RWPE2 (cell line): ENCODE measurements at places on chromosomes 4 and X.

DNA sequence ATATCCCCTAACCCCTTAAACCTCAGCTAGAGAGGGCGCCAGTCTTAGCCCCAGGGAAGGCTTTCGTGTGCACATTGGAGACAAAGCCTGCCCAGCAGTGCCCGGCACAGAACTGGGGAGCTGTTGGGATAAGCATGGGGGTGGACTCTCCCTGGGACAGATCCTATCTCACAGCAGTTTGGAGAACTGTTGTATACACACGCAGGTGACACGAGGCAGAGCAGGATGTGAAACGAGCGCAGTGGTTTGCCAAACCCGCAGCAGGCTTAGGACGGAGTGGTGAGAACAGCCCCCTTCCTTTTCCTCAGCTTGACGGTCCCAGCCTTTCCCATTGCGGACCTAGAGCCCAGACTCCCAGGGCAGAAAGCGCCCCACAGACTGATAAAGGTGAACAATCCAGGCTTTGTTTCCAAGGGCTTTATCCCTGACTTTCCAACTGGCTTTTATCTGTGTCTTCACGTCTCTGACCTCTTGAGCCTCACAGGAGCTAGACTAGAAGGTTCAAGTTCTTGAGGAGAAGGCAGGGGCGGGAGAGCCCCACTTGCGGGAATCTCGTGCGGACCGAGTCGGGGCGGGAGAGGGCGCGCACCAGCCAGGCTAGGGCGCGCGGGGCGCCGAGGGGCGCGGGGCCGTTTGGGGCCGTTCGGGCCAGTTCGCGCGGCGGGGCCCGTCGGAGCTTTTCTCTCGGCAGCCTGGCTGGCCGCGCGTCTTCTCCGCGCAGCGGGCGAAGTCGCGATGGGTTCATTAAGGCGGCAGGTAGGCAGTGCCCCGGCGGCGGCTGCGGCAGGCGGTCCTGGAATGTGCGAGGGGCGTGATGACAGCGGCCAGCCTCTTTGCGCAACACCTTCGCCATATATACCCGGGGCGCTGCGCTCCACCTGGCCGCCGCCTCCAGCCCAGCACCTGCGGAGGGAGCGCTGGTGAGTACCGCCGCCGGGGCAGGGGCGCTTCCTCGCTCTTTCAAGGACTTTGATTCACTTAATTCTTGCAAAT, at the start of gene SLC34A2:
Gene SLC34A2 (plus strand): TSS at position 881 of the 993 bp plus-strand sequence. CDS start 6,650 bp downstream, outside the sequence.
- DNase-seq, result no peak

DNA sequence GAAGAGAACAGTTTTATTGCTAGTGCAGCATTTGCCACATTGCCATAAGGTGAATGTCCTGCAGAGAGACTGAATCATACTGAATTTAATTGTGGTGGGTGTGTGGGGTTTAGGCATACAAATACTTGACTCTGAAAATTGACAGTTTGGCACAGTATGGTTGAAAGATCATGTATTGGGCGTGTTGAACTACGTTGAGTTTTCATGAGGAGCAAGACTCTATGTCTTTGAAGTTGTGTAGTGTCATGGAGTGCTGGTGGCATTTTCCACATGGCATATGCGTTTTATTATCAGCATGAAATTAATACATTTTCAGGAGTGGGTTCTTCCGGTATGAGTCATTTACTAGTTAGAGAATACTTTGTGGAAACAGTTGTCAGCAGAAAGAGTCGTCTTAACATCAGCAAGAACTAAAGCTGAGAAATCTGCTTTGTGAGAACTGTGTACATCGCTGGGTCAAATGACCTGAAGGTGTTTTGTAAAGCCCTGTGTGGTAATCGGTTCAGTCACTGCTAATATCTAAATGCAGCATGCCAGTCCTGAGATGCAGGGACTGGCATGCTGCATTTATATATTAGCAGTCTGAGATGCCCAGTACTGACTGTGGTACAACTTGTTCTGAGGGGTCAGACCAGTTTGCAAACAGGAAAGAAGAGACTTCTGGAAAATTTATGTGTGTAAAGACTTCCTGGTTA, 50.3 kb downstream of the ARHGAP10 start:
- no peak for DNase-seq

GRCh38 chr4:152554742-152555141, 18.9 kb upstream of the FBXW7 start:
- no peak for DNase-seq

DNA sequence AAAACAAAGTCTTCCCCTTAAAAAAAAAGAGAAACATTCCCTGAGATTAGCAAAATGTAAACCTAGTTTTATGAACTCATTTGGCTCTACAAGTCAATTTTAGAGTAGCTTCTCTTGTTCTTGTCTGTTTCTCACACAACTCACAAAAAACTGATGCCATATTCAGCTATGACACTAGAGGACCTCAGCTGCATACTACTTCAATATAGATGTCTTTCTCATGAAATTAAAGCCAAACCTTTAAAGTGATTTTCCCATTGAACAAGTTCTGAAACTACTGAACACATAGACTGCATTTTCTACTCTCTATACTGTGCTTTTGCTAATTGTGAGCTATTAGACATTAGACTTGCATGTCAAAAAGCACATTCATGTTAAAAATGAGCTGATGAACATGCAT, 49.8 kb downstream of the TBCK start:
- DNase-seq, result no peak

DNA sequence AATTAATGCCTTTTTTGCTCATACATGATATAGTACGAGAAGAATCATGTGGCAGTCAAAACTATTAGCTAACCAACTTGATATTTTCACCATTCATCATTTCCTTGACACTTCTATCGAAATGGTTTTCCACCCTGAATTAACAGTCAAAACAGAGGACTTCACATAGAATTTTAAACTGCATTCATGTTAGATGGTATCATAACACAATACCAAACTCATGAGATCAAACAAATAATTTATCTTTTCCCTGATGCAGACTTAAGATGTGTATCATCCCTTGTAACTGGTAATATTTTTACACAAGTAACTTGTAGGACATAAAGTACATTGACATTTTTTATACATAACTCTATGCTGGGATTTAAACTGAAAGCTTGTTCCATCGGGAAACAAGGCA, 18.2 kb upstream of the ANTXR2 start:
- no peak for DNase-seq

DNA sequence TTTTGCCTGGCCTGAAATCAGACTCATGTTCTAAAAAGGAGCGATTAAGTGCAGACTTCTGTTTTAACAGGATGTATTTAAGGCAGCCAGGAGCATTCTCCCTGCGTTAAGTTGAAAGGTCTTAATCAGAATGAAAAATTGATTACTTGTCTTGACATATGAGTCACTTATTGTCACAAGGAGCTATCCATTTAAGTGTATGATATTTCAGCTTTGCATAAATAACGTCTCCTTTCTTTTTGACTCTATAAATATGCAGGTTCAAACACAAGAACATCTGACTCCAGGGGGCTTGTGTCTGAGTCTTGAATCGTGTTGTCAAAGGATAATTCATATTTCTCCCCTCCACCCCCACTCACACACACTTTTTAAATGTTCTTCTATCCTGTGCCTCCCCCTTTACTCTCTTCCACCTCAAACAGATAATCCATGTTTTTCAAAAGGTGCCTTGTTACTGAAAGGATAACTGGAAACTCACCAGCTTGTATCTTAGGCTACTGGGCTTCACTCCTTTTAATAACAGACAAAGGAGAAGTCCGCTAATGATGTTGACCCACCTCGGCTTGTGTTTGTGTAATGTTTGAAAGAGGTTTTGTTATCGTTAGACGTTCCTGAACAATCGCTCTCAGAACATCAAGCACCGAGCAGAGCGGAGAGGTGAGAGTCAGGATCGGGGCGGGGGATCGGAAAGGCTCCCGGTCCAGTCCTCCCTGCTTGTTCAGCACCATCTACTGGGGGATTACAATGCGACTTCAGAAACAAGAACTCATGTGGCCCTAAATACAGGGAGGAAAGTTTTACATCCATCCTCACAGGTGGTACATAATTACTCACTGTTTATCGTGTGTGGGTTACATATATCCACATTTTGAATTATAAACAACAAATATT, 107.5 kb upstream of the RPL34 start:
- DNase-seq, result peak; percentile 53

GRCh38 chr4:7156761-7157488, 35.4 kb upstream of the SORCS2 start:
- DNase-seq, result peak; percentile 42

- DNase-seq, result no peak
These were observed 68.3 kb upstream of the DDX3X start for GRCh38 chrX:41265615-41266014.

DNA sequence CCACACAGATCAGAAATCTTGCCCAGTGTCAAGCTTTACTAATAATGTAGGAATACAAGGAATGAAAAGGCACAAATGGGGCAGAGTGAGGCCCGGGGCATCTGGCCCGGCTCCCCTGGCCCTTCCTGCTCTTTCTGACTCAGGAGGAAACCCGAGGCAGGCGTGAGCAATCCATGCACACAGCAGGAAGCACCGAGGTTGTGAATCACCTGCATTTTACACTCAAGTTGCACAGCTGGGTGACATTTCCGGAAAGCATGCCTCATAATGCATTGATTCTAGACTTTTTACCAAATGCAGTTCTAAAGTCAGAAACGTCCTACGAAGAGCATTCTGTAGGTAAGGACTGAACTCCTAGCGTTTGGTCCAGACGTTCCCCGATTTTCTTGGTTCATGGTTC, 38.9 kb downstream of the PRIMPOL start:
- peak; percentile 93 for DNase-seq

GRCh38 chr4:26420438-26420837, 69.8 kb downstream of the CCKAR start:
- DNase-seq, result no peak

DNA sequence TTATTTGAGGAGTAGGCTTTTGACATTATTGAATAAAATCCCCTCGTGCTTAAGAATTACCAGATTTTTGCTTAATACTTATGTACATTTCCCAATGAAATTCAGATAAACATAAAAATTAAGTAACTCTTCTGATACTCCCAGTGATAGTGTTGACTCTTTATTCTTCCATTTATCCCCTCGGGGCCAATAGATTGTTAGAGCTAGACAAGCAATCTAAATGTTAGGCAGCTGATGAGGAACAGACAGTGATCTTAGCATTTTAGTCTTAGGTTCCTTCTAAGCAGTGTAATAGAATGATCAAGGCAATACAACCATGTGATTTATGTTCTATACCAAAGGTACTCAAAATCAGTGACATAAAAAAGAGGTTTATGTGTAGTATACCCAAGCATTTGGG, 68.7 kb downstream of the USP9X start:
- no peak for DNase-seq

DNA sequence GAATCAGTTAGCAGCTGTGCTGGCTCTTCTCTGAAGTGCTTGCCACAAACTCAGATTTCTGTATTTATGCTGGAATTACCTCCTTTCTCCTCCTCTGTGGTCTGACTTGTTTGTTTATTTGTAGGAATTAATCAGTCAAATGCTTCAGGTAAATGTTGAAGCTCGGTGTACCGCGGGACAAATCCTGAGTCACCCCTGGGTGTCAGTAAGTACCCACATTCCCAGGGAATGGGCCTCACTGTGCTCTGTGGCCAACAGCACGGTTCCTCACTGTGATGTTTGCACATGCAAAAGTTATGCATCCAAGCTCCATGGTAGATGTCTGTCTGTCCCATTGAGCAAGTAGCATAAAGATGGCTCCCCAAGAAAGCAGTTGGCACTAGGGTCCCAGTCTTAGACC, 169.9 kb downstream of the DCLK2 start:
- DNase-seq, result no peak

DNA sequence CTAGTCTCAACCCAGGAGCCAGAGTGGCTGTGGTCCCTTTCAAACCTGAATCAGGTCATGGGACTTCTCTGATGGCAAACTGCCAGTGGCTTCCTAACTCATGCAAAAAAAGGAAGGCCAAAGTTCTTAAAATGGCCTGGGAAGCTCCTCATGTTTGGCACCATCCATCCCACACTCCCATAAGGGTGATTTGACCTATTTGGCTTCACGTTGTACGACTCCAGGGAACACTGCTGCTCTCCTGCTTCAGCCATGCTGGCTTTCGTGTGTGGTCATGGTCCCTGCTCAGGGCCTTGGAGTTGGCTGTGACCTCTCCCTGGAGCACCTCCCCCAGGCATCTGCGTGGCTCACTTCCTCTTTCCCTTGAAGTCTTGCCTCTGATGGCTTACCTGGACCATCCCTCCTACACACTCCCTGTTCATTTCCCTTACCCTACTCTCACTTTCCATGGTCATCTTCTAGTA, 12.8 kb upstream of the TMSB4X start:
- no peak for DNase-seq

DNA sequence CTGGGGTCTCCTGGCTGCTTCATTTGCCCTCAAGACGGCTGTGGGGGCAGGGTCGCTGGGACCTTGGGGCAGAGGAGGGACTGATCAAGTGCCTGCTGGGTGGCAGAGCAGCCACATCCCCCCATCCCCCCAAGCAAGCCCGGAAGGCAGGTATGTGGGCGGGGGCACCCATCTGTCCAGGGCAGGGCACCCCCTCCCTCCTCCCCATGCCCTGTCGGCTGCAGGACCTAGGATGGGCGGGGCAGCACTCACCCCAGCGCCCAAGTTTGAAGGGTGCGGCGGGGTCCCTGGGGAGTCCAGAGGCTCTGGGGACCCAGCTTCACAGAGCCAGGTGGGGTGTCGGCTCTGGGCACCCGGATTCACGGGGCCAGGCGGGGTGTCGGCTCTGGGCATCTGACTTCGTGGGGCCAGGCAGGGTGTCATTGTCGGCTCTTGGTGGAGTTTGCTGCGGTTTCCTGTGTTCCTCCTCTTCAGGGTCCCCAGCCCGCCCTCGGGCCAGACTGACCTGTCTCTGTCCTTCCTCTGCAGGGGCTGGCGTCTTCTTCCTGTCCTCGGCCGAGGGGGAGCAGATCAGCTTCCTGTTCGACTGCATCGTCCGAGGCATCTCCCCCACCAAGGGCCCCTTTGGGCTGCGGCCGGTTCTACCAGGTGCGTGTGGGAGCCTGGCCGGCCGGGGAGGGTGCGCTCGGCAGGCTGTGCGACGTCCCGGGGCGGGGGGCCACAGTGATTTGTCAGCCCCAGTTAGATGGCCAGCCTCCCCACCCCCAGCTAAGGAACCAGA, 22.1 kb downstream of the DOK7 start:
- DNase-seq, result no peak

DNA sequence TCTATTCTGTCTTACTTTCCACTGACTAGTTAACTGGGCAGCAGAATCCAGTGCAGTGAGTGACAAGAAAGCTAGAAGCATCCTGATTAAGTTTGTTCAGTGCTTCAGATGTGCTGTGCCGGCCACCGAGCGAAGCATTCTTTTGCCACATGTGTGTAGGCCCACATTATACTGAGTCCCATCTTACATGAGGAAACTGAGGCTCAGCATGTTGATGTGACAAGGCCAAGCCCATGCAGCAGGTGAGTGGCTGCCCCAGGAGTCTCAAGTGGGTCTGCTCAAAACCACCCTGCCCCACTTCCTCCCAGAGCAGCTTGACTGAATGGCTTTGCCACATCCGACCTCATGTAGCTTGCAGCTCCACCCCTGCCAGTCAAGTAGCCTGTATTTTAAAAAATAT, 50.5 kb downstream of the RHOH start:
- DNase-seq, result no peak

DNA sequence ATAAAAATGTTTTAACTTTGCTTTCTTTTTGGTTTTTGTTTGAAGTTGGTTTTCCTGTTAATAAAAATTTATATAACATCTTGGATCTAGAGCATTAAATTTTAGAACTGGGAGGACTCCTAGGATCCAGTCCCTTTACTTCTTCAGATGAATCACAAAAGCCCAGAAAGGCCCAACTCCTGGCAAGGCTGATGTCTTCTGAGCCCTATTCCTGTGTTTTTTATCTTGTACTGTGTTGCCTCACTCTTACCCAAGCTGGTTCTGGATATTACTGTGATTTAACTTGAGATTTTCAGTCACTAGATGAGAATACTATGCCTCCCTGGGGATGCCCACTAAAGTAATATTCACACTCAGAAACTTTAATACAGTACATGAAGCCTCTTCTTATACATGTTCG, 127.1 kb upstream of the GALNT7 start:
- DNase-seq, result no peak

GRCh38 chr4:26892480-26893150, 32.0 kb downstream of the STIM2 start:
- DNase-seq, result no peak
